ENCODE measurements at places on chromosomes 5 and 9. TPM values are rescaled to one million over a fixed set of nuclear protein-coding genes. Genes with fewer than 3 reads are reported as not detected.

DNA sequence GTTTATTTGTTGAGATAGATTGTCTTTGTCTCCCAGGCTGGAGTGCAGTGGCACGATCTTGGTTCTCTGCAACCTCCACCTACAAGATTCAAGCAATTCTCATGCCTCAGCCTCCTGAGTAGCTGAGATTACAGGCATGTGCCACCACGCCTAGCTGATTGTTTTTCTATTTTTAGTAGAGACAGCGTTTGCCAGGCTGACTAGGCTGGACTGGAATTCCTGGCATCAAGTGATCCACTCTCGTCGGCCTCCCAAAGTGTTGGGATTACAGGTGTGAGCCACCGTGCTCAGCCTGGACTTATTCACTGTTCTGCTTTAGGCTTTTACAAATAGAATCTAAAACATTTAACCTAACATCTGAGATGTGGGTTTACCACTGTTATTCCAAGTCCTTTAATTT, 91.3 kb downstream of the COMMD10 start:
- no peak for DNase-seq

Gene IL4
- total RNA-seq: not detected

Gene BTNL8
- total RNA-seq: not detected

DNA sequence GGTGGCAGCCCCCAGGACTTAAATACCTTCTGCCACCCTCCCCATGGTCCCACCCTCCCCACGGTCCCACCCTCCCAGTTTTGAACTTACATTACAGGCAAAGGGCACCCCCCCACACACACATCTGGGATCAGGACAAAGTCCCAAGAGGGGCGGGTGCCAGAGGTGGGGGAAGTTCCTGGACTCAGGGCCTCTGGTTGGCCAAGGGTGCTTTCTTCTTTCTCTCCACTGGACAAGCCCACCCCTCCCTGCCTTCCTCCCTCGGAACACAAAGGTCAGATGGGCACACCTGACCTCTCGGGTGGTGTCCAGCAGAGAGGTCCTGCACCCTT, 19.1 kb upstream of the RALGDS start:
- DNase-seq: no peak

- DNase-seq: no peak
Observed at GRCh38 chr5:156401804-156402203, 74.8 kb downstream of the SGCD start.

GRCh38 chr5:113087976-113088514, 111.4 kb downstream of the DCP2 start:
- DNase-seq: no peak

Gene KCNV2
- total RNA-seq: 2.0 TPM

GRCh38 chr9:31140316-31140715, 1244.1 kb upstream of the ACO1 start:
- DNase-seq: no peak

GRCh38 chr5:109347252-109347888, 62.4 kb downstream of the PJA2 start:
- DNase-seq: no peak

- DNase-seq: no peak
Observed at GRCh38 chr9:95477441-95477840, 39.3 kb downstream of the PTCH1 start.

Gene ADGRV1
- 86.0 TPM for total RNA-seq

Gene ZFR
- total RNA-seq: 53.1 TPM

DNA sequence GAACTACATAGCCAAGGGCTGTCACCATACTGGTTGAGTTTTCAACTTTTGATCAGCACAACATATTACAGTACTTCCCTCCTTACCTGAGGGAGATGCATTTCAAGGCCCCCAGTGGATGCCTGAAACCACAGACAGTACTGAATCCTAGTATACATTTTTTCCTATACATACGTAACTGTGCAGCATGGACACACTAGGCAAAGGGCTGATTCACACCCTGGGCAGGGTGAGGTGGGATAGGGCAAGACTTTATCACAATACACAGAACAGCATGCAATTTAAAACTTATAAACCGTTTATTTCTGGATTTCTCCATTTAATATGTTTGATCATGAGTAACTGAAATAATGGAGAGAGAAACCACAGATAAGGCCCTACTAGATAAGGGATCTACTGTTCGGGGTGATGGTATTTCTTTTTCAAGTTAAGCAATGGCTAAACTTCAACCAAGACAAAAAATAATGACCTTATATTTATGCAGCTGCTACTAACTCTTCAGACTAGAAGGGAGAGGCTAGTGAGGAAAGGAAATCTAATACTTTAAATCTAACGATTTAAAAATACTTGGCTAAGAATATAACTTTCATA, 186.9 kb upstream of the GNA14 start:
- DNase-seq: no peak

DNA sequence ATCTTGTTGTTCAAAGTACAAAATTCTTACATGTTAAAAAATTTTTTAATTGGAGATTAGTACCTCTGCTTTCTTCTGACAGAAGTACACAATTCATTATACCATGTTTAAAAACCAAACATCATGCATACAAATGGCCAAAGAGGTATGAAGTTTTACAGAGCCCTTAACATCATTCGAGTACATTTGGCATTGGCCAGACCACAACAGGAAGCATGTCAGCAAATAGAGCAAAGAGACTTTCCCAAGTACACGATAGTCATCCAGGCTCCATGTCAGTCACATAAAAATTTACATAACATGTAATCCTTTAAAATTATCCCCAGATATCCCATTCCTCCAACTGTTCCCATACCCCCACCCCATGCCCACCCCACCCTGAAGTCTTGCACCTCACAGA, 22.5 kb downstream of the HMGCS1 start:
- DNase-seq: no peak

Gene MVB12B
- 13.3 TPM for total RNA-seq

- no peak for DNase-seq
Observed at GRCh38 chr5:83503662-83504061, 32.1 kb downstream of the VCAN start.

Gene TAF11L2
- not detected for total RNA-seq

GRCh38 chr9:98558575-98558974, 150.2 kb downstream of the GABBR2 start:
- DNase-seq: no peak

Gene PDZD2
- 2.9 TPM for total RNA-seq

GRCh38 chr5:161414037-161414436, 132.5 kb downstream of the GABRB2 start:
- no peak for DNase-seq

DNA sequence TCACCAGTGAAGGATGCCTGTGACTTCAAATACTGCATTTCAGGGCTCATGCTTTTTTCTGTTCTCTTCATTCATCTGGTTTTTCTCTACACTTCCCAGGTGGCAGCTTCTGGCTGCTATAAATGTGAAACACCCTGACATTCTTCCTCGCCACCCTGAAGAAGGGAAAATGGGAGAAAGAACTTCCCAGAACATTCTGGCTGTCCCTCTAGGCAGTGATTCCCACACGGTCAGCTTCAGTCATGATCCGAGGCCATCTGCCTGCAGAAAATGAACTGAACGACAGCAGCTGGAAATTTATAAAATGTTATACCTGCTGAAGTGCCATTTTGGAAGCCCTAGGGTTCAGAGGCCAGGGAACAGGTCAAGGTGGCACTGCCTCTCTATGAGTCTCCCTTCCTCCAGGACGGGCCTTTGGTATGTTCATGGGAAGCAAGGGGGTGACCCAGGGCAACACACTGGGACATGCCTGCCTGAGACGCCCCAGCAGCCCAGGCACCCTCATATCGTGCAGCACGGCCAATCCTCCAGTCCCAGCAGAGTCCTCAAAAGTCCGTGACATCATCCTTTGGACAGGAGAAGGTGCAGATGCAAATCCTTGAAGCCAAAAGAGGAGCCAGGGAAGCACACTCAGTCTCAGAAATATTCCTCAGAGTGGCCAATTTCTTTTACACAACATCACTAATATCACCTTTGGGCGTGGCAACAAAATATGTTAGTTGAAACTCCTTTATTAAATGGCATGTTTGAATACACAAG, 107.1 kb downstream of the SEMA5A start:
- DNase-seq: no peak

- DNase-seq: no peak
Observed at GRCh38 chr5:111829701-111830100, 72.7 kb upstream of the NREP start.

Gene KIF4B
- total RNA-seq: 0.18 TPM

DNA sequence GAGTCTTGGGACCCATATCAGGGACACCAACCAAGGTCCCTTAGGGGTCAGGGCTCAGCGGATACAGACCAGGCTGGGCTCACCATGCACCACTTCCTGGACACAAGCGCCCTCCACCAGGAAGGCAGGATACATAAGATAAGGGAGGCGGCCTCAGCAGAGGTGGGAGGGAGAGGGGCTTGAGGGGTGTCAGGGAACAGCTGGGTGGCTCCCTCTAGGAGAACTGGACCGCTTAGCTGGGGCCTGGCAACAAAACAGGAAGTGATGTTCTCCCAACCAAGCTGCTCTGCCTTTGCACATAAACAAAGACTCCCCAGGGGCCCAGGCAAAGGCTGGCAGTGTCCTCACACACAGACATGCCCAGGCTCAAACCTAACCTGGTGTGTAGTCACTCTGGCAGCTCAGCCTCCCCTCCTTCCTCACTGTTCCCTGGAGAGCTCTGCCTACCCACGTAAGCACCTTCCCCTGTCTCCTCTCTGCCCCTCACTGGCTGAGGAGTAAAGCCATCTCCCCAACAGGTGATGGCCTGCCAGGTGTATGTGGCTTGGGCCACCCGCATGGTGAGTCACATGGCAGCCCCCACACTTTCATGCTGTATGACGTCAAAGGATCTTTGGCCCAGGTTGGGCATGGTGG, 5.8 kb upstream of the BICD2 start:
- peak; percentile 79 for DNase-seq

- peak; percentile 67 for DNase-seq
Observed at GRCh38 chr5:140038373-140038957, 4.6 kb downstream of the NRG2 start.

GRCh38 chr5:17713301-17713700, 79.0 kb downstream of the TAF11L14 start:
- no peak for DNase-seq

Gene OTULINL
- total RNA-seq: 8.9 TPM

Gene ABHD17B
- 44.9 TPM for total RNA-seq

Gene SLC2A6
- 11.6 TPM for total RNA-seq

GRCh38 chr9:136672431-136673087, 9.8 kb downstream of the EGFL7 start:
- DNase-seq: no peak

Gene SLC6A19
- 0.16 TPM for total RNA-seq

DNA sequence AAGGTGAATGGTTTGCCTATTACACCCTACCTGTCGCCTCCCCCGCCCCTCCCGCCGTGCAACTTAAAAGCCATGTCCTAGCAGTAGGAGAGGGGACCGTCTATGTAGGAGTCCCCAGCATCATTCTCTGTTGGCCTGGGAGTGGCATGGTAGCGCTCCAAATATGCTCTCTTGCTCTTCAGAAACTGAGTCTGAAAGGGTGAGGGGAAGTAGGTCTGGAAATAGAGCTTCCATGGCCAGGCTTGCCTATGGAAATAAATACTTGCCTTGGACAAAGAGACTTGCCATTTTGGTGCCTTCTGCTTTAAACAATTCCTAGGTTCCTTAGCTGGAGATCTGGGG, 1.4 kb downstream of the RGS7BP start:
- no peak for DNase-seq

GRCh38 chr9:108852079-108852478, 3.7 kb downstream of the ACTL7B start:
- DNase-seq: no peak

DNA sequence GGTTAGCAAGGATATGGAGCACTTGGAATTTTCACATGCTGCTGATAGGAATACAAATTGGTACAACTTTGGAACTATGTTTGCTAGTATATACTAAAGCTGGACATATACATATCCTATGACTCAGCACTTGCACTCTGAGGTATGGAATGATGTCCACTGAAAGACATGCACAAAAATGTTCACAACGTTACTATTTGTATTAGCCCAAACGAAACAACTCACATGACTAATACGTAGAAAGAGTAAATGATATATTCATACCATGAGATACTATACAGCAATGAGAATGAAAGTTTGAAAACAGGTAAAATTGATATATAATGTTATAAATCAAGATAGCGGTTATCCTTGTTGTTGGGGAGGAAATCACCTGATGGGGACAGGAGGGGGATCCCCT, 45.5 kb upstream of the CDC42SE2 start:
- DNase-seq: no peak

DNA sequence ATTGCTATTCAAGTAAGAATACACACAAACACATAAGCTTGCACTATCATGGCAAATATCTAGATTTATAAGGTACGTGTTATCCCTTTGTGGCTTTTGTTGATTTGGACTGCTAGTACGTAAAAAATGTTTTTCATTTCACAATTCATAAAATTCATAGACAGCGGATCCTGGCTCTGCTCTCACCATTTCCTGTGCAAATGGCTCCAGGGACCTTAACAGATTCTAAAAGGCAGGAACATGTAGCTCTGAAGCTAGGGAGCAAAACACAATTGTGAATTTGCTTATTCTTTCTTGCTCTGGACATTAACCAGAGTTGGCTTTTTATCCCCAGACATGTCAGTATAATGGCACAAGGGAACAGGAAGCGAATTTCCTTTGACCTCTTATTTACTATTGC, 1019.9 kb upstream of the WWC1 start:
- no peak for DNase-seq

DNA sequence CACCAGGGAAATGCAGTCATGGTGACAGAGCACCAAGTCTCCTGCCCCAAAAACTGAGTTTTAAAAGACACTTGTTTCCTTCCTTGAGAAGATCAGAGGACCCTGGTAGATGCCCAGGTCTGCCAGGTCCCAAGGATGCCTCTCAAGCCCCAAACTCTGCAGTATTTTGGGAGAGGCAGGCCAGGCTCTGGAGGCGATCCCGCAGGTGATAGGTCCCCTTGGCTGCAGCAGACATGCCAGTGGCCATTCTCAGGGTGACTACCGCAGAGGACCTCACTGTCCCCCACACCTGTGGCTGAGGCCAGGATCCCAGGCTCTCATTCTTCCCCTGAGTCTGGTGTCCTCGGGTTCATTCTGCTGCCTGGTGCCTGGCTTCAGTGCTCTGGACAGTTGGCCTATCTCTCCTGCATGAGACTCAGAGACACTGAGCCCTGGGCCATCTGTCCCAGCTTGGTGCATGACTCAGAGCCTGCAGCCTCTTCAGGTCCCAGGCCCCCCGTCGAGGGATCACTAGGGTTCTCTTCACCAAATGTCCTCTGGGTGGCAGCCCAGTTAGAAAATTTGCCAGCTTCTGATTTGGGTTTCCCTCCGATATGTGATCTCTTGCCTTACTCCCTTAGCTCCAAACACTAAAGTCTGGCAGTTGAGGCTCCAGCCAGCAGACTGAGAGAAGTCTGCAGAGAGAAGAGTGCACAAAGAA, 59.7 kb upstream of the GARNL3 start:
- DNase-seq: no peak

- no peak for DNase-seq
Observed at GRCh38 chr5:169095976-169096375, 205.0 kb downstream of the SLIT3 start.

DNA sequence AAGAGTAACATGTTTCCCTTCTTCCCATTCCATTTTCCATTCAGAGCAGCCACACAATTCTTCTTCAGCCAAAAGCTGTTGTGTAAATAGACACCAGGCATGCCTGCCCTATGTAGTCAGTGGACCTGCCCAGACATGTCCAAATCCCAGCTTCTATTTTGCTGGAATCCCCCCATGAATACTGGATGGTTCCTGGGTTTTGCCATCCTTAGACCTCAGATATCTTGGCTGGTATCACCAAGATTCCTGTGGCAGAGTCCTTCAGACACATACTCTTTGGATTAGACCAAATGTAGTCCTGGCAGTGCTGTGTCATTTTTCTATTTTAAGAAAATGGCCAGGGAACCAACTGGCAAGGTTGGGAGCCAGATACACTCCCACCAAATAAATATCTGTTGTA, 10.3 kb downstream of the FST start:
- no peak for DNase-seq
